Cortex of kidney (tissue), 1 donor: ENCODE measurements at places on chromosomes 4 and X.

GRCh38 chrX:71178908-71179307, 34.3 kb downstream of the NLGN3 start:
- DNase-seq: no peak

GRCh38 chr4:105714932-105715331, 6.3 kb downstream of the GSTCD start:
- no peak for DNase-seq

- DNase-seq: no peak
Observed at GRCh38 chr4:153215921-153216320, 11.7 kb downstream of the TRIM2 start.

DNA sequence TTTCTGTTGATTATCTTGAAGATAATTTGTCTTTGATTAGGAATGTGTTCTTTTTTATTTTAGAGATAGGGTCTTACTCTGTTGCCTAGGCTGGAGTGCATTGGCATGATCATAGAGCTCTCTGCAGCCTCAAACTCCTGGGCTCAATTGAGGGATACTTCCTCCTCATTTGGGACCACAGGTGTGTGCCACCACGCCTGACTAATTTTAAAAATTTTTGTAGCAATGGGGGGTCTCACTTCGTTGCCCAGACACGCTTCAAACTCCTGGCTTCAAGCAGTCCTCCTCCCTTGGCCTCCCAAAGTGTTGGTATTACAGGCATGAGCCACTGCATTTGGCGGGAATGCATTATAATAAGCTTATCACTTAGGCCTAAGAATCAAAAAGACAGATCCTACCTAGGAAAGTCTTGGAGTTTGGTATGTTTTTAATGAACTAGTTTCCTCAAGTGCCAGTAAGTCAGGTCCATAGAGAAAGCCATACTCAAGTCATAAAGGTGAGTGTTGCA, 21.7 kb downstream of the BMP2K start:
- DNase-seq: no peak

- no peak for DNase-seq
Observed at GRCh38 chr4:182840108-182840507, 77.1 kb downstream of the DCTD start.

- DNase-seq: no peak
Observed at GRCh38 chrX:129637217-129638109, 17.3 kb downstream of the APLN start.

GRCh38 chrX:153948002-153948466, 3.6 kb upstream of the RENBP start:
- no peak for DNase-seq

GRCh38 chr4:30875658-30876269, 155.6 kb downstream of the PCDH7 start:
- no peak for DNase-seq

DNA sequence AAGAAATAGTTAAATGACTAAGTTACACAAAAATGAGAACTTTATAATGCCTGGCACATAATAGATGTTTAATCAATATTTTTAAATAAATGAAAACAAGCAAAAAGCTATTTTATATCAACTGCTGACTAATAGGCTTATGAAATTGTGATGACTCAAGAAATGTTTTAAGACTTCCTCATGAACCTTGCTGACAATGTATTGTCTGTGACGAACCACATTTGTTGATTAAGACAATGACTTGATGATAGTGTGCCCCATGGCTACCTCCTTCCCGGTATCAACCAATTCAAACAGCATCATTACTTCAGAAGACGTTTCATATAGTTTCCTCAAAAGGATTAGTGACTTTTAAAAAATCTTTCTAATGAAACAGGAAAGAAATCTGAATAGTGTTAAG, 7.9 kb downstream of the CXCL6 start:
- no peak for DNase-seq

DNA sequence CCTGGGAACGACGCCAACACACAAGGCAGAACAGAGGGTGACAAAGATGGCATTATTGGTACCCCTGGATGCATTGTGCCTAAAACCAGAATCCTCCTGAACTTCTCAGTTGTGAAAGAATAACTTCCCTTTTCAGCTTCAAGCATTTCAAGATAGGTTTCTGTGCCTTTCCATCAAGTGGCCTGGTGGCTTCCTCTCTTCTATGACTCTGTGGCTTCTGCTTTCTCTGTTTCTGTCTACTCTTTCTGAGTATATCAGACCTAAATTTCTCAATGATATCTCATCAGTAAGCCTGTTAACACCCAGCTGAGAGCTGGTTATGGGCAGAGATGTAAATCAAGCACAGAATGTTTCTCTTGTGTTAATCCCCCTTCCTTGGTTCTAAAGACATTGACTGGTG, 21.4 kb upstream of the FAM9B start:
- DNase-seq: no peak

- DNase-seq: no peak
Observed at GRCh38 chr4:7988437-7988836, 48.8 kb upstream of the AFAP1 start.

GRCh38 chrX:49117581-49117980, 6.0 kb downstream of the GPKOW start:
- DNase-seq: no peak

GRCh38 chr4:151034829-151035228, 19.7 kb upstream of the LRBA start:
- DNase-seq: no peak

- DNase-seq: no peak
Observed at GRCh38 chrX:1531096-1531890, 5.7 kb downstream of the P2RY8 start.

GRCh38 chr4:86508436-86508835, 85.7 kb upstream of the PTPN13 start:
- no peak for DNase-seq

DNA sequence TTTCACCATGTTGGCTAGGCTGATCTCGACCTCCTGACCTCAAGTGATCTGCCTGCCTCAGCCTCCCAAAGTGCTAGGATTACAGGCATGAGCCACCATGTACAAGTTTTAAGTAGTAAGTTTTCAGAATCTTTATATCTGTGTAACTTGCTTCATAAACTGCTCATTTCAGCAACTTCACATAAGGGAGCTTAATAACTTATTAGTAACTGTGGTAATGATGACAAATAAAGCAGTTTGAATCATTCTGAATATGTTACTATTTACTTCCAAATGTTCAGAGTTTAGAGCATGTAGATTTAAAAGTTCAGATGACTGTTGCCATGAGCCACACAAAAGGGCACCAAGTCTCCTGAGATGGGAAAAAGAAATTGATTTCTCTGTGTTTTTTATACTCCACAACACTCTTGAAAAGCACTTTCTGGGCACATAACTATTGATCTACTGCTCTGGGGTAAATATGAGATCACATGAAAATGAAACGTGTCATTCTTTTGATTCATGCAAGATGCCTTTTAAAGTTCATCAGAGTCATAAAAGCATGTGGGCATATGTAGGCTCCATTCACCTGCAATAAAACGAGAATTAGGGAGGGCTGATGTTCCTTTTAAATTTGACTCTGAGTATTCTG, 14.1 kb upstream of the CA5B start:
- no peak for DNase-seq

DNA sequence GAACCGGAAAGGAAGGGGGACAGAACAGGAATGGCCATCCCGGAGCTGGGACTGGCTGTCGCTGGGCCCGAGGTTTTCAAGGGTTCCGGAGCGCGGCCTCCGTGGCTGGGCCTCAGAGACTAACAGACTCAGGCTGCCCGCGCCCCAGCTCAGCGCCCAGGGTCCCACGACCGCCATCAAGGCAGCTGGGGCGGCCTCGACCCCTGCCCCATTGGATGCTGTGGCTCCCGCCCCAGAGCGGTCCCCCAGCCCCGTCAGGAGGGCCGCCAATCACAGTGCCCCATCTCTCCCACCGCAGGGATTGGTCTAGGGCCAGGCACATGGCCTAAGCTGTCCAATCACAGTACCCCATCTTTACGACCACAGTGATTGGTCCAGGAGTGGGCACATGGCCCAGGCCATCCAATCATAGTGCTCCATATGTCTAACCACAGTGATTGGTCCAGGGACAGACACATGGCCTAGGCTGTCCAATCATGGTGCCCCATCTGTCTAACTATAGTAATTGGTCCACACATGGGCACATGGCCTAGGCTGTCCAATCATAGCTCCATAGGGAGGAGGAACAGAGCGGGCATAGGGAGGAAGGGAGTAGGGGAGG, 105.3 kb upstream of the NKX1-1 start:
- no peak for DNase-seq

- DNase-seq: no peak
Observed at GRCh38 chr4:26458157-26458561, 32.1 kb downstream of the CCKAR start.
